ENCODE measurements at places on chromosomes 2 and 18.

- no peak overlapping the region for H3K4me3 ChIP-seq
- no peak for DNase-seq
- H3K27ac ChIP-seq = no peak overlapping the region
- no peaks in the 10 kb centered on the region for H3K4me1 ChIP-seq
- no peaks in the 10 kb centered on the region for H3K36me3 ChIP-seq
These were observed 50.7 kb downstream of the SFXN5 start for GRCh38 chr2:73020657-73021370.

GRCh38 chr2:240787521-240788472, 32.2 kb downstream of the KIF1A start:
- H3K4me1 ChIP-seq = no peaks in the 10 kb centered on the region
- H3K4me3 ChIP-seq = no peak overlapping the region
- DNase-seq = no peak
- no peak overlapping the region for H3K27ac ChIP-seq
- H3K27me3 ChIP-seq = no peaks in the 10 kb centered on the region

- H3K4me1 ChIP-seq = no peaks in the 10 kb centered on the region
- H3K27ac ChIP-seq = no peak overlapping the region
- no peaks in the 10 kb centered on the region for H3K36me3 ChIP-seq
These were observed 1589.5 kb upstream of the PIK3C3 start for GRCh38 chr18:40365526-40365925.

- H3K4me3 ChIP-seq = no peak overlapping the region
- no peak for DNase-seq
- no peaks in the 10 kb centered on the region for H3K36me3 ChIP-seq
- peaks cover 4% of the 10 kb centered on the region for H3K27me3 ChIP-seq
- no peak overlapping the region for H3K27ac ChIP-seq
- H3K4me1 ChIP-seq = no peaks in the 10 kb centered on the region
These were observed 73.5 kb downstream of the KCNF1 start for GRCh38 chr2:10985260-10985659.

GRCh38 chr18:57527556-57528229, 58.8 kb downstream of the FECH start:
- no peak overlapping the region for H3K4me3 ChIP-seq
- no peaks in the 10 kb centered on the region for H3K27me3 ChIP-seq
- H3K4me1 ChIP-seq = no peaks in the 10 kb centered on the region
- no peak for DNase-seq

DNA sequence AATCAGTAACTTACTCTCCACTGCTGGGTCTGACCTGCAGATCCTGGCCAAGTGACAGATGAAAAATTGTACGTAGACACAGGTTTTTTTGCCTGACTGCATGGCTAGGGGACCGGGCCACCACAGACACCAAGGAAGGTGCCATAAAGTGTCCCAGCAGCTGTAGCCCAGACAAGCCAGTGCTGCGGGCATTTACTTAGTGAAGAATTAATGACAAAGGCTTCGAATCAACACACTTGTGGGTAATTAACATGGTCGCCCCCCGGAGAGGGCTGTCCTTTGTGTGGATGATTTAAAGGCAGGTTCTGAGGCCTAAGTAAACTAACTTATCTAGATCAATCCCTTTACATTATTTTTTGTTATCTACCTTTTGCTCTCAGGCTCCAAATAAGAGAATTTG, 1709.1 kb upstream of the LRRTM1 start:
- H3K36me3 ChIP-seq = no peaks in the 10 kb centered on the region
- no peak overlapping the region for H3K27ac ChIP-seq
- H3K27me3 ChIP-seq = no peaks in the 10 kb centered on the region
- DNase-seq = no peak
- H3K4me1 ChIP-seq = no peaks in the 10 kb centered on the region

Measured in thymus (tissue), 14 donors.